ENCODE measurements at places on chromosomes 11 and 22. TPM values are rescaled to one million over a fixed set of nuclear protein-coding genes. Genes with fewer than 3 reads are reported as not detected.

The RBFOX2 gene
- 189 TPM for total RNA-seq

The BACE1-AS gene
- 2.6 TPM for total RNA-seq

The SCN3B gene
- total RNA-seq: under 0.01 TPM

The LARGE1 gene
- 11.2 TPM for total RNA-seq

The C11orf87 gene
- 0.16 TPM for total RNA-seq

The SLC22A9 gene
- total RNA-seq: not detected

The CD82 gene
- 28.1 TPM for total RNA-seq

The XKR3 gene
- total RNA-seq: not detected

The FJX1 gene
- 4.6 TPM for total RNA-seq

The CCDC81 gene
- total RNA-seq: 0.26 TPM

The ELMOD1 gene
- total RNA-seq: under 0.01 TPM

The CXCR5 gene
- total RNA-seq: not detected

The FOLR1 gene
- not detected for total RNA-seq

The NRXN2 gene
- 1.0 TPM for total RNA-seq

The GPHA2 gene
- total RNA-seq: not detected

The DRD4 gene
- under 0.01 TPM for total RNA-seq

The PAAF1 gene
- total RNA-seq: 12.3 TPM

The MS4A6E gene
- not detected for total RNA-seq

The CHEK2 gene
- total RNA-seq: 18.1 TPM

The ENDOD1 gene
- total RNA-seq: 30.3 TPM

The CDON gene
- 31.2 TPM for total RNA-seq

The SCGB2A2 gene
- not detected for total RNA-seq

The PVALB gene
- total RNA-seq: not detected

The HPX gene
- 0.77 TPM for total RNA-seq

The AIFM3 gene
- 1.4 TPM for total RNA-seq

The FRMD8 gene
- total RNA-seq: 17.2 TPM

The TUBA8 gene
- total RNA-seq: 0.63 TPM

The PNPLA3 gene
- total RNA-seq: 1.7 TPM

The RFPL3 gene
- not detected for total RNA-seq

The B3GAT1 gene
- not detected for total RNA-seq

The TMPRSS5 gene
- total RNA-seq: 0.16 TPM

The RAG1 gene
- total RNA-seq: 0.43 TPM

The MAPK8IP2 gene
- total RNA-seq: 0.32 TPM

The SCT gene
- total RNA-seq: 0.43 TPM

The HEPHL1 gene
- total RNA-seq: not detected

The USP2 gene
- total RNA-seq: not detected

The MUC6 gene
- not detected for total RNA-seq

Measured in bronchial smooth muscle cell (primary cell).